ENCODE measurements at places on chromosomes 5 and 9. TPM values are rescaled to one million over a fixed set of nuclear protein-coding genes. Genes with fewer than 3 reads are reported as not detected.

- no peaks in the 10 kb centered on the region for H3K27me3 ChIP-seq
- H3K4me1 ChIP-seq, result no peaks in the 10 kb centered on the region
- H3K27ac ChIP-seq, result no peak overlapping the region
- no peak overlapping the region for H3K4me3 ChIP-seq
These were observed 467.2 kb downstream of the KIF4B start for GRCh38 chr5:155480731-155481131.

DNA sequence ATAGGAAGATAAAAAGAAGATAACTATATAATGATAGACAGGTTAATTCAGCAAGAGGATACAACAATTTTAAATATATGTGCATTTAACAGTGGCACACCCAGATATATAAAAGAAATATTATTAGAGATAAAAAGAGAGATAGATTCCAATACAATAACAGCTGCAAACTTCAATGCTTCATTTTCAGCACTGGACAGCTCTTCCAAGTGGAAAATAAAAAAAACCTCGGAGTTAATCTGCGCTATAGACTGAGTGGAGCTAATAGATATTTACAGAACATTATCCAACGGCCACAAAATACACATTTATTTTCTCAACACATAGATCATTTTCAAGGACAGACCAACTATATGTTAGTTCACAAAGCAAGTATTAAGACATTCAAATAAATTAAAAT, 1229.5 kb upstream of the CDH6 start:
- no peak for DNase-seq
- no peaks in the 10 kb centered on the region for H3K36me3 ChIP-seq
- H3K27ac ChIP-seq, result no peak overlapping the region
- H3K4me1 ChIP-seq, result no peaks in the 10 kb centered on the region
- no peaks in the 10 kb centered on the region for H3K27me3 ChIP-seq

GRCh38 chr5:131539251-131539650, 95.8 kb downstream of the RAPGEF6 start:
- no peaks in the 10 kb centered on the region for H3K36me3 ChIP-seq
- DNase-seq, result no peak
- H3K4me3 ChIP-seq, result no peak overlapping the region

- DNase-seq, result no peak
- no peak overlapping the region for H3K4me3 ChIP-seq
- H3K27me3 ChIP-seq, result no peaks in the 10 kb centered on the region
- H3K4me1 ChIP-seq, result no peaks in the 10 kb centered on the region
- no peak overlapping the region for H3K27ac ChIP-seq
These were observed 613.7 kb upstream of the CDH18 start for GRCh38 chr5:20601678-20602100.

GRCh38 chr9:130372057-130372456, 72.7 kb upstream of the ASS1 start:
- no peak overlapping the region for H3K27ac ChIP-seq
- H3K27me3 ChIP-seq, result no peaks in the 10 kb centered on the region
- H3K4me3 ChIP-seq, result no peak overlapping the region
- H3K4me1 ChIP-seq, result no peaks in the 10 kb centered on the region
- DNase-seq, result no peak

DNA sequence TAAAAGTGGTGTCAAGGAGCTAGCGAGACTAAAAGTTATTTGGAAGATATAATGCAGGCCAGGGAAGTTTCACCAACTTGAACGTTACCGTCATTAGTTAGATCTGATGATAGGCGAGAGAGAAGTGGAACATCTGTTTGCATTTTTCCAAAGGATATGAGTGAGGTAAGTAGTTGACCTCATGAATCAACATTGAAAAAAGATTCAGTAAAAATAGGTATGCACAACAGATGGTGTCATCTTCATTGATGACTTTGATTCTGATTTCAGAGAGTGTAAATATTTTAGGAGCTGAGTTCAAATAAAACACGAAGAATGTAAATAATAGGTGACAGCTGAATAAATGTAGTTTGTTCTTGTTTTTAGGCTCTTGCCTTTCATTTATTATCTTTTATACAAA, 998.9 kb upstream of the CDH6 start:
- no peak for DNase-seq
- H3K4me1 ChIP-seq, result no peaks in the 10 kb centered on the region
- H3K27me3 ChIP-seq, result peaks cover 3% of the 10 kb centered on the region
- H3K4me3 ChIP-seq, result no peak overlapping the region

- no peaks in the 10 kb centered on the region for H3K36me3 ChIP-seq
- H3K27ac ChIP-seq, result no peak overlapping the region
- peaks cover 10% of the 10 kb centered on the region for H3K27me3 ChIP-seq
- H3K4me3 ChIP-seq, result no peak overlapping the region
These were observed 869 bp upstream of the ESM1 start for GRCh38 chr5:54986269-54986654.

Gene SH2D3C
- total RNA-seq, result 5.1 TPM

Gene PCDHGA1
- 0.08 TPM for total RNA-seq

Gene SPATA31C1
- total RNA-seq, result 0.05 TPM

Gene CDK5RAP2
- 38.9 TPM for total RNA-seq

Gene FOXD4
- total RNA-seq, result 0.05 TPM

Gene CDH12
- 0.33 TPM for total RNA-seq
